HCT116 (cell line): ENCODE measurements at places on chromosomes 12 and 14. TPM values are rescaled to one million over a fixed set of nuclear protein-coding genes. Genes with fewer than 3 reads are reported as not detected.

Gene SPIC
- total RNA-seq, result not detected

Gene DDX11
- total RNA-seq, result 136 TPM

- no peak overlapping the region for H3K27ac ChIP-seq
- DNase-seq, result no peak
- no peaks in the 10 kb centered on the region for H3K27me3 ChIP-seq
- no peak overlapping the region for H3K4me3 ChIP-seq
- no peaks in the 10 kb centered on the region for H3K4me1 ChIP-seq
Observed at GRCh38 chr12:106389151-106389550, 31.6 kb downstream of the POLR3B start.

DNA sequence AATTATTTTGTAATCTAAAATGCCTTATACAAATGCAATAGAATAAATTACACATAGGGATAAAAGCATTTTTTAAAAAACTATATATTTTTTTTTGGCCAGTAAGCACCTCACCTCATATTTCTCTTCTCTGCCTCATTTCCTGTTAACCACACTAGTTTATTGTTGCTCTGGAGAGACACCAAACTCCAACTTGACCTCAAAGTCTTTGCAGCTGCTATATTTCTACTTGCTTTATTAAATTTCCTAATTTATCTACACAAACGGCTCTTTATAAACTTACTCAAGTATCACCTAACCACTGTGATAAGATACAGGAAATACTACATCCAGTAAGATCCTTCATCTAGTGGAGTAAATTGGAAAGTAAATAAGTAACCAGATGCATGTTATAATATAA lies 622.3 kb downstream of the C12orf50 start:
- no peaks in the 10 kb centered on the region for H3K36me3 ChIP-seq
- no peak overlapping the region for H3K4me3 ChIP-seq
- no peaks in the 10 kb centered on the region for H3K4me1 ChIP-seq
- DNase-seq, result no peak

DNA sequence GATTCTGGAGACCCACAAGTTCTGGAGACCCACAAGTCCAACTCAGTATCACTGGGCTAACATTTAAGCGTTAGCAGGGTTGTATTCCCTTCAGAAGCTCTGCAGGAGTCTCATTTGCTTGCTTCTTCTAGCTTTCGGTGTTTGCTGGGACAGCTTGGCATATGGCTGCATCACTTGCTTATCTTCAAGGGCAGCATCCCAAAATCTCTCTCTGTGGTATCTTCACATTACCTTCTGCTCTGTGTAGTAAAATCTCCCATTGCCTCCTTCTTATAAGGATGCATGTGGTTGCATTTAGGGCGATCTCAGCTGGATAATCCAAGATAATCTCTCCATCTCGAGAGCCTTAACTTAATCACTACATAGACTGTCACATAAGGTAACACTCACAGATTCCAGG lies 7.3 kb upstream of the CNTN1 start:
- DNase-seq, result no peak
- no peak overlapping the region for H3K27ac ChIP-seq
- no peak overlapping the region for H3K4me3 ChIP-seq

DNA sequence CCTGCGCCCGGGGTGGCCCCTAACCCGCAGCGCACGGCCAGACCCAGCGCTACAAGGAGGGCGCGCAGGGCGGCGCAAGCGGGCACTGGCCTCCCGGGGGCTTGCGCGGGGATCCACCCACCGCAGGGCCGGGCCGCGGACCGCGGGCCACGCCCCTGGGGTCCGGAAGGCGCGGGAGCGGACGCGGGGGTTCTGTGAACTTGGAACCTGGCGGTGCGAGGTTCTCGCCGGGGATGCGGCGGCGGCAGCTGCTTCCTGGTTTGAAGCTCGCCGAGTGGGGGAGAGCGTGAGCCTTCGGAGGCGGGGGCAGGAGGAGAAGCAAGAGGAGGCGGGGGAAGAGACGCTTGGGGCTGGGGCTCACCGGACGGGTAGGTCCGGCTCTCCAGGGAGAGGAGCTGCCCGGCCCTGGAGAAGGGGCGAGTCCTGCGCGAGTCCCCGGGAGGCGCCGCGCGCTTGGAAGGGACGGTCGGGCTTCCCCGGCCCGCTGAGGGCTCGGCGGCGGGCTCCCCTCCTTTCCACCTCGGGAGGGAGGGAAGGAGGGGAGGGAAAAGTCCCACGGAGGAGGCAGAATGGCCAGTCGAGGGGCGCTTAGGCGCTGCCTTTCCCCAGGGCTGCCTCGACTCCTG lies at the start of gene PRKCH:
TSS of gene PRKCH (plus strand) at position 195 of the 626 bp plus-strand sequence. CDS start 523 bp downstream, outside the sequence.
- H3K36me3 ChIP-seq, result no peaks in the 10 kb centered on the region
- H3K4me1 ChIP-seq, result peaks cover 25% of the 10 kb centered on the region
- H3K27me3 ChIP-seq, result no peaks in the 10 kb centered on the region
- peak within 1 kb of the TSS; percentile 80 for H3K4me3 ChIP-seq

- H3K4me1 ChIP-seq, result no peaks in the 10 kb centered on the region
- H3K27ac ChIP-seq, result no peak overlapping the region
- H3K4me3 ChIP-seq, result no peak overlapping the region
- no peak for DNase-seq
- peaks cover 8% of the 10 kb centered on the region; the same call in 1 of the 2 replicates for H3K27me3 ChIP-seq
Observed at GRCh38 chr12:15206831-15207389, 14.3 kb downstream of the RERG start.

DNA sequence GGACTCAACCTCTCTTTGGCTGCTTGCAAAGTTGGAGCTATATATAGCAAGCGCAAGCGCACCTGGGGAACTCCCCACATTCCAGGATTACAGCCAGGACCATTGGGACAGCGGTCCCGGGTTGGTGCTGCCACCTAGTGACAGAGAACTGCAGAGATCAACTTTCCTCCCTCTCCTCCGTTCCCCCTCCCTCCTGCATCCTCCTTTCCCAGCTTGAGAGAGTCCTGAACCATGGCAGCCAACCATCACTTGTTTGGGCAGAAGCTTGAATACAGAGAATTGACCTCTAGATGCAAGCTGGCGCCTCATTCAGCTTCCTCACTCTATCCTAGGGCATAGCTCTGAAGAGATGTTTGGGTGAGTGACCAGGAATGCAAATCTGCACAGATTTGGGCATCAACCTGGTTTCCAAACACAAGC lies 17.4 kb upstream of the FLVCR2 start:
- H3K27ac ChIP-seq, result no peak overlapping the region
- H3K4me3 ChIP-seq, result no peak overlapping the region
- H3K4me1 ChIP-seq, result peaks cover 8% of the 10 kb centered on the region; the same call in 1 of the 2 replicates
- H3K36me3 ChIP-seq, result no peaks in the 10 kb centered on the region
